ENCODE measurements at places on chromosomes 3 and 15.

DNA sequence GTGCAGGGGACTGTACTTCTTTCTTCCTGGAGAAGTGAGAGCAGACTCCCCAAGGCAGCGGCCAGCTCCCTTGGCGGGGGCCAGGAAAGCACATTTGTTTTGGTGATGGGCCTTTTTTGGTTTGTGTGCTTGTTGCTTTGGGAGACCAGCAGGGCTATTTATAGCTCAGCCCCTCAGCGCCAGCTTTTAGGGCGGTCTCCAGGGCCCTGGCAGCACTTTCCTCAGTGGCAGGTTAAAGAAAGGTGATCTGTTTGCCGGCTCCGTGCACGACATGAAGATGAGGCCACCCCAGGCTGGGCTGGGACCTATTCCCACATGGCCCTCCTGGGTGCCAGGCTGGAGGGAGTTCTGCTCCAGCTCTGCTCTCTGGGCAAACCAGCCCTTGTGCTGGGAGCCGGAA, 21.8 kb downstream of the SLC6A11 start:
- no peak for DNase-seq

DNA sequence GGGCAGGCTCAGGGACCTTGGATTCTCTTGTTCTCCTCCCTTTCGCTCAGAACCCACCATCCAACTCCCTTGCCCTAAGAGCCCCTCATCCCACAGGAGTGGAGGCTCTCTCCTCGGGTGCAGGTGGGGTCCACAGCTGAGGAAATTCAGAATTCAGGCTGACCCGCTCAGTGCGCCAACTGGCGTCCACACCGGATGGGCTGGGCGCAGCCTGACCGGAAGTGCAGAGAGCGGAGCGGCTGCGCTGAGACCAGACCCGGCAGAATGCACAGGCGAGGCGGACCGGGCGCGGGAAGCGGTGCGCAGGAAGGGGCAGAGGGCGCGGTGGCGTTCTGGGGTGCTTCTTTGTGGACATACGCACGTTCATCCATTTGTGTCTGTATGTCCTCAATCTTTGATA, 210.4 kb upstream of the NDN start:
- no peak for DNase-seq

- DNase-seq = no peak
Observed at GRCh38 chr15:75214293-75215096, 12.8 kb downstream of the C15orf39 start.

GRCh38 chr3:154954757-154955156, 125.4 kb upstream of the MME start:
- no peak for DNase-seq

DNA sequence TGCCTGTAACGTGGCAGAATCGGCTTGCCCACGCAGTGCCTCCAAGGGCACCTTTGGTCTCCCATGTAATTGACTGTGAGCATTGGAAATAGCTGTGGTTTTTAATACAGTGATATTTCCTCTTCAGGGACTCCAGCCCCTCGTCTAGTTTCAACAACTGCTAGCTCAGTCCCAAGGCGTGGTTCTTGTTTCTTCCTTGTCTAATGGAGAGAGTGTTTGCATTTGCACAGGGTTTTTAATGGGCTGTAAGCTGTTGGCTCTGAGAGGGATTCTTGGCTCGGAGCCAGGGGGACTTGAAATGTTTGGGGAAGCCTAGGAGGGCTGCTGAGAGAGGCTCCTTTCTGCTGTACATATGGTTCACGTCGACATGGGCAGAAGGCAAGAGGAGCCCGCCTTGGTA, 86.2 kb downstream of the THSD4 start:
- DNase-seq = no peak

DNA sequence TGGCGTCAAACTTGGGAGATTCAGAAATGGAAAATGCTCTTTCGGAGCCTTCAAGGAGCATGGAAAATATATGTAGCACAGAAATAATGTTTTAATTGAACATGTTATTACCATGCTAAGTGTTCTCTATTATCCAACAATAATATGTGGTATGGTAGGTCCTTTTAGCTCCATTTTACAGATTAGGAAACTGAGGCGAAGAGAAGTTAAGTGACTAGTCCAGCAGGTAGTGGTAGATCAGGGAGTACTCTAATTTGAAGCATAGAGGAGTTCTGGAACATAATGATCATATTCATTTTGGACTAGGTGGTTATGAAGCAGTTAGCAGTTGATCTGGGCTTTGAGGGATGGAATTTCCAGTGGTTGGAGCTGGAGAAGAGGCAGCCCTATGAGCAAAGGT, 1.1 kb downstream of the CMC1 start:
- no peak for DNase-seq

DNA sequence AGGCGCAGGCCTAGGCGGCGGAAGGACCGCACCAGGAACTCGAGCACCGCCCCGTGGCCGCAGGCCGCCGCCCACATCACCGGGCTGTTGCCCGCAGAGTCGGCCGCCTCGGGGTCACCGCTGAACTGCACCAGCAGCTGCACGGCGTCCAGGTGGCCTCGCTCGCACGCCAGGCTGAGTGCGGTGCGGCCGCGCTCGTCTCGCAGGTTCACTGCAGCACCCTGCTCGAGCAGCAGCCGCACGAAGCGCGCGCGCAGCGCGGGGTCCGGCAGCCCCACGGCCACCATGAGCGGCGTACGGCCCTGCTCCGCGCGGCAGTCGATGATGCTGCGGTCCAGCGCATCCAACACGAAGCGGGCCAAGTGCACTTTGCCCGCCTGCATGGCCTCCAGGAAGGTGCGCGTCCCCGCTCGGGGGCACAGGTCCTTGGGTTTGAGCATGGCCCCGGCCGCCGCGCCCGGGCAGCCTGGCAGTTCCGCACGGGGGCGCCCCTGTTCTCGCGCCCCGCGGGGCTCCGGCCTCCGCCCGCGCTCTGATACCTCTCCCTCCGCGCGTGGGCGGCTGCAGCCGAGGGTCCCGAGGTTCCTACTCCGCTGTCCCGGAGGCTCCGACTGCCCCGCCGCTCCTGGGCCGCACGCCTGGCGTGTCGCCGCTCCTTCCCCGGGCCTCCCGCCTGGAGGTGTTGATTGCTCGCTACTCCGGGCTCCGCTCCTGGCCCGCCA, 556 bp downstream of the ANKRD63 start:
- peak; percentile 38 for DNase-seq

DNA sequence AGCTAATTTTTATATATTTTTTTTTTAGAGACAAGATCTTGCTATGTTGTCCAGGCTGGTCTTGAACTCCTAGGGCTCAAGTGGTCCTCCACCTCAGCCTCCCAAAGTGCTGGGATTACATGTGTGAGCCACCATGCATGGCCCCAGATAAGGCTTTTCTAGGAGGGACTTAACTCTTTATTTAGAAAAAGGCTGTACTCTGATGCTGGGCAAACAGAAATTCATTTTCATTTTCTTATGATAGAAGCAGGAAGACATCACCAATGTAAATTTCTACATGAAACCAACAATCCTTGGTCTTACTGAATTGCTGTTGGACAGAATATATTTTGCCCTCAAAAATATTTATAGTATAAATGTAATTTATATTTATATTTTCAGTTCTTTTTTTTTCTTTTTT, 9.6 kb downstream of the NIPA1 start:
- no peak for DNase-seq

DNA sequence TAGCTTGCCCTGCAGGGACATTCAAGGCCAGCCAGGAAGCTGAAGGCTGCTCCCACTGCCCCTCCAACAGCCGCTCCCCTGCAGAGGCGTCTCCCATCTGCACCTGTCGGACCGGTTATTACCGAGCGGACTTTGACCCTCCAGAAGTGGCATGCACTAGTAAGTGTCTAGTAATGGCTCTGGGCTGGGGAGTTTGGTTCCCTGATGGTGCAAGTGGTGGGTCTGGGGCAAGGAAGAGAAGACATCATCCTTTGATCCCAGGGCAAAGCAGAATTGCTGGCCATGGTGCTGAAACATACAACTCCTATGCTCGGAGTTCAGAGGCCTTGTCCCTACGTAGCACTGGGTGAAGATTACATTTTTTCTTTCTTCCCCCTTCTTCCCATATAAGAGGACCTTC, 311.4 kb downstream of the EPHB1 start:
- DNase-seq = peak; percentile 89

DNA sequence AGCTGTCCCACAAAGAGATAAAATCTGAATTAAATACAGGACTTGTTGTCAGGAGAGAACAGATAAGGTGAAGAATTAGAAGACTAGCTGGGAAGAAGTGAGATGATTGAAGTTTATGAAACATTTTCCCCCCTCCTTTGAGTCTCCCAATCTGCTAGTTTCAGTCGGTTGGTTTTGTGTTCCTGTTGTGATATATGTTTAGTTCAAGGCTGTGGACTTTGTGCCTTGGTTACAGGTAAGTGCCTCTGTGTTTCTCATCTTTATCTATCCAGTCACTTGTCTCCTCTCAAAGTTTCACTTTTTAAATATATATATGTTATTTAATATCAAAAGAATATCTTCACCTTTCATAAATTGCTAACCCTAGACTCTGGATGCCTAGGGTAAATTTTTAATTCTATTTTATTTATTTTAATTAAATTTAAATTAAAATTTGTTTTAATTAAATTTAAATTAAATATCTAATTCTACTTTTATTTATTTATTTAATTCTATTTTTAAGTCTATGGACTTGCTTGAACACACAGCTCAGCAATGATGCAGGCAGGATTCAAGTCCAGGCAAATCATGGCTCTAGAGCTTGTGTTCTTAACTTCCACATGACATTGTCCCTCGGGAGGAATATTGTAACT, 190.0 kb downstream of the FHIT start:
- no peak for DNase-seq

DNA sequence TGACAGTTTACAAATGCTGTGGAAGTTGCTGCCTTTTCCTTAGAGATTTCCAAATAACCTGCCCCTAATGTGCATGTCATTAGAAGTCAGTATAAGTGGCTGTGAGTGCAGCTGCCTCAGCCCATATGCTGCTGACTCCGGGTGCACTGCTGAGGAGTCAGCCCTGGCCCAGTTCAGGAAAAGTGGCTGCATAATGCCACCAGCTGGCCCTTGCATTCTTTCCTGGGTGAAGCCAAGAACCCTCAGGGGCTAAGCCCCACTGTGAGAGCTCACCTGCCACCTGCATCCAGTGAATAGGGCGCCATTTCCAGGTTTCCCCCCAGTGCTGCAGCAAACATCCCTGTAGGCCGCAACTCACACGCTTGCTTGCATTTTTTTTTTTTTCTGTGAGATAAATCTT, 139.9 kb downstream of the TJP1 start:
- no peak for DNase-seq

DNA sequence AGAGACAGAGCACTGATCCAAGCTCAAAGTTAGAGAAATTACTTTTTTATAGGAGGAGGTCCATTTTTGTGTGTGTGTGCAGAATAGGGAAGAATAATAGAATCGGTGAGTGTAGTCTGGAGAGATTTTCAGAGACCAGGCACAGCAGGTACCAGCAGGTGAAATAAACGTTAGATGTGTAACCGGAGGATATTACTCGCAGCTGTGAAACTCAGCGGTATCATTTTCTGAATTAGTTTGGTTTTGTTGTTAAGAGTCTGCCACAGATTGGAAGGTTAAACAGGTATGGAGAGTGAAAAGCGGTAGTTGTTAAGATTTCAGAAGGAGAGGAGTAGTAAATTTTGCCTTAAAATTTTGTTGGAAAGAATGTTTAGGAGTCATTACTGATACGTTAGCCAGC, 69.9 kb downstream of the RGMA start:
- no peak for DNase-seq

- DNase-seq = no peak
Observed at GRCh38 chr3:182913889-182914288, 66.4 kb downstream of the DCUN1D1 start.

DNA sequence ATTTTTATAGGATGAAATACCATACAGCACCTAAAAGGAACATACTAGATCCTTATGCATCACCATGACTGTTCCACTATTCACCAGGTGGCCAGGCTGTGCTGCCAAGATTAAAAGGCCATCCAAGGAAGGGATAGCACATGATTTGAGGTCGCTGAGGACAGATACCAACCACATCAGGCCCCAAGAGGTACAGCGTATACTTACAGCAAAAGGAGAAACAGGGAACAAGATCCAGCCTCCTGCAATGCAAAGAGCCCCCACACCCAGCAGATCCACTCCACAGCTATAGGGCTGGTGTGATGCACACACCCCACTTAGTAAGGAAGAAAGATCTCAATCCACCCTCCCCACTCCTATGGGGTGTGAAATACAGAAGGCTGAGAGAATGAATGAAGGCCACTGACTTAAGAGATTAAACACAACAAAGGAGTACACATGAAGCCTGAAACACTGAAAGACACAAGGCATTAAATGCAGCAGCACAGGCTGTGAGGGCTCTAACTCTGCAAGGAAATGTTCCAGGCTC, 32.0 kb upstream of the ZNF445 start:
- no peak for DNase-seq

DNA sequence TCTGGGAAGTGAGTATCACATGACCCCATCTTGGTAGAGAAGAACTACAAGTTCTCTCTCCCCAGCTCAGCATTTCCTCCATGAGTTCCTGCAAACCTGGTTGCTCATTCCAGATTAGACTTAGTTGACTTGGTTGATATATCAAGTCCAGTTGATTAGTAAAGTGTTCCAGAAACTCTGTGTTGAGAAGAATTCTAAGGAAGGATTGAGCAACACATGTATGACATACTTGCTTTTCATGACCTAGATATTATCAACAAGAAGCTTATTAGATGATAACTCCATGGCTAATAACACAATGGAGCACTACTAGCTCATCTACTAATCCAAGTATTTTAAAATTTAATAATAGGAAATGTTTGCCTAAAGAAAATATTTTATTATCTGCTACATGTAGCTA, 6.4 kb upstream of the EID1 start:
- DNase-seq = no peak

DNA sequence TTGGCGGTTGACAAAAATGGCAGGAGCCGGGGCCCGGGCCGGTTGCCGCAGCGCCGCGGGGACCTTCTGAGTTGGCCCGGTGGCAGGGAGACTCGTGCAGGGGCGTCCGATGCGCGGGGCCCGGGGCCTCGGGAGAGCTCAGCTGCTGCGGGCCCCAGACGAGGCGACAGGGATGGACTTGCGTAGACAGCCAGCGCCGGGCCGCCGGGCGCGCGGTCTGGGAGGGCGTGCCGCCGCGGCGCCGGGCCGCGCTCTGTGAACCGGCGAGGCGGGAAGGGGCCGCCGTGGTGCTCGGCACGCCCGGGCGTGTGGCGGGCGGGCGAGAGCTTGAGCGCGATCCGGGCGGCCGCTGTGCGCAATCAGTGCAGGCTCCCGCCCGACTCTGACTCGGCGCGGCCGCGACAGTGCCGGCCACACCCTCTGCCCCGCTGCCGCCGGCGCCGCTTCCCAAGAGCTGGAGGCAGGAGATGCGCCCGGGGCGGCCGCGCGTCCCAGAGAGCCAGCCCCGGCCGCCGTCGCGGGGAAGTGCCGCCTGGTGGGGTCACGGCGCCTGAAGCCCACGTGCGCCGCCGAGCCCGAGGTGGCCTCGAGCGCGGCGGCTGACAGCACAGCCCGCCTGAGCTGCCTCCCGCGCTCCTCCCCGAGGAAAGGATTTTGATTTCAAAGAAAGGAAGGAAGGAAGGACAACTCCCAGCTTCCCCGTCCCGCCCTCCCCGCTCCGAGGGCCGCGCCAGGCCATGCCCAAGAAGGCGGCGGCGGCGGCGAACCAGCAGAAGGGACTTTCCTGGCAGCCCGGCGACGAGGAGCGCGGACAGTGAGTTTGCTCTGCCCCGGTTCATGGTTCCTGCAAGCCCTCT, 657 bp downstream of the TLNRD1 start:
- no peak for DNase-seq

Data from mucosa of gallbladder (tissue), 1 donor.